ENCODE measurements at places on chromosomes 6 and 20.

- no peak for DNase-seq
Measured at GRCh38 chr6:159853754-159854153, 37.0 kb upstream of the MAS1 start.

DNA sequence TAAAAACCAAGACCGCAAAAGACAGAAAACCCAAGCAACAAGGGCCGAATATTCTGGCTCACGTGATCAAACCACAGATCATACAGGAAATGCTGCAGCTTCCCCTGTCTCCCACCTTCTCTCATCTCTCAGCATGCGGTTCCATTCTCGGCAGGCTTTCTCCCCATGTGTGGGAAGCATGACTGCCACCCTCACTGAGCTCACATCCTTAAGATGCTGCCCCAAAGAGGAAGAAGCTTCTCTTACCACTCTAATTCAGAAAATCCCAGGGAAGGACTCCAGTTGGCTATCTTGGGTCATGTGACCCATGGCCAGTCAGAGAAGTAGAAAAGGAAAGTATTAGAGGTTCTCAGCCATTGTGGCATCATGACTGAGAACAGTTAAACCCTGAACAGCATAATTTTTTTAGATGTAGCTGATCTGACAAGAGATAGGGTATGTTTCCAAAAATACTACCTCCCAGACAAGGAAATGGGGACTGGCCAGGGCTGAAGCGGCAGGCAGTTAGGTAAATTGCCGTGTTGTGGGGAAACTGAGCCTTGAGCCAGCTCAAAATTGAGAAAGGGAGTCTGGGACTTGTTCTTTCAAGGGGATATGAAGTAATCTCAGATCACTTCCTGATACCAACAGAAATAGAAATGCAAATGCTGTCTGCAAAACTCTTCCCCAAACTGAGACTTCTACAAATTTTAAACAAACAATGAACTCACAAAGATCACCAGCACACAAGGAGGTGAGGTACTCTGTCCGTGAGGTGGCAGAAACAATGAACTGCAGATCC is 37.1 kb upstream of the GRM4 start:
- no peak for DNase-seq

DNA sequence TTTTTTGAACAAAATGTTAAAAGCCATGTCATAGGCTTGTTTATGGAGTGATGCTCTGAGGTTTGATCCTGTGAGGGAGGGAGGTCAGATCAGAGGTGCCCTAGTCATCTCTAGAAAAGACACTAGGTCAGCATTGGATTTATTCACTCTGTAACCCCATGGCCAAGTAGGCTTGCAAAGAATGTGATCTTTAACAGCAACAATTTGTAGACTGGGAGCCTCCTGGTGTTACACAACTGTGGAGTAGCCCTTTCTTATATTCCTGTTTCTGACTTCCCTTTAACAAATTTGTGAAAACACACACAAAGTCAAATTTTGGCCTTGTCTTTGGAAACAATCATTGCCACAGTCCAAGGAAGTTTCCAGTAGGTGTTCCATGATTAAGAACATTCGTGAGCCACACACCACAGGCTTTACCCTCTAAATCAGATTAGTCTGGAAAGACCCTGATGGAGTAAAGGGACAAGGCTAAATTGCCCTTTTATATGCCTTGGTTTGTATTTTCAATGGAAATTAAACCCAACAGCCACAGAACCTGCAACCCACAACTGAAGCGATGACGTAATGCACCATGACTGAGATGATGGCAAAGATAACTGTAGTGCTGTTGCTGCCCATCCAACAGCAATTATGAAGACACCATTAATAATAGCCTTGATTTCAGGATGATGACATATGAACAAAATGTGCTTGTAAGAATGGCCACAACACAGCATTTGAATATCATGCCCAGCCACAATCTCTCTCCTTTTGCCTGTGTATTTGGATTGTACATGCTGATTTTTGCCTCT is 22.1 kb downstream of the SCP2D1 start:
- no peak for DNase-seq

GRCh38 chr20:573414-574296 is 30.1 kb upstream of the CSNK2A1 start:
- no peak for DNase-seq

DNA sequence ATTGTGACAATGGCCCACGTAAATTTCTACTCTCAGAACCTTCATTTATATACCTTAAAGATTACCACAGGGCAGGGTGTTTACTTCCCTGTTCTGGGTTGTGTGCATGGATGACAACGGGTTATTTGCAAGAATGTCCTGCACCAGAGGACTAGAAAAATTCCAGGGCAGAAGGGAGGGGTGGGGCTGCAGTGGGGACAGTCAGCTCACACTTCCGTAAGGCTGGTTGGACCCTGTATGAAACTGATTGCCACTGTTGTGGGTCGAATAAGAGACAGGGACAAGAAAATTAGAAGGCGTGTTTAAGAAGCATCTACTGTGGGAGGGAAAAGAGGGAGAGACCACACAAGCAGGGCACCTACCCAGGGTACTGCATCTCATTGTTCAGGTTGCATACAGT is 96.5 kb downstream of the SNAP25 start:
- no peak for DNase-seq

- no peak for DNase-seq
Measured at GRCh38 chr6:33936886-33937285, 133.1 kb upstream of the MLN start.

GRCh38 chr6:41713159-41713649 is 22.2 kb downstream of the TFEB start:
- DNase-seq = no peak

DNA sequence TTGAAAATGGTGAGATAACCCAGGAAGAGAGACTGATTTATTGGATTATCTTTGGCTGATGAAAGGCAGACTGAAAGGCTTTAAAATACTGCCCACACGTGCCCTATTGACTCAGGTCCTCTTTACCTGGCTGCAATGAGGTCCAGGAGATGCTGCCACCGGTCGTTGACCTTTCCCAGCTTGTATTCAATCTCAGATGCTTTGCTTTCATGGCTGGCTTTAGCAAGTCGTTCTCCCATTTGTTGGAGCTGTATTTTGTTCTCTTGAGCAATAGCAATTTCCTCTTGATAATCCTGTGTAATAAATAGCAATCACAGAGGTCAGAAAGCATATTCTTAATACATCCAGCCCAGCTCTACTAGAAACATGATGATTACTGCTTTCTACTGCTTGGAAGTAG is 368.8 kb downstream of the ESR1 start:
- DNase-seq = no peak

DNA sequence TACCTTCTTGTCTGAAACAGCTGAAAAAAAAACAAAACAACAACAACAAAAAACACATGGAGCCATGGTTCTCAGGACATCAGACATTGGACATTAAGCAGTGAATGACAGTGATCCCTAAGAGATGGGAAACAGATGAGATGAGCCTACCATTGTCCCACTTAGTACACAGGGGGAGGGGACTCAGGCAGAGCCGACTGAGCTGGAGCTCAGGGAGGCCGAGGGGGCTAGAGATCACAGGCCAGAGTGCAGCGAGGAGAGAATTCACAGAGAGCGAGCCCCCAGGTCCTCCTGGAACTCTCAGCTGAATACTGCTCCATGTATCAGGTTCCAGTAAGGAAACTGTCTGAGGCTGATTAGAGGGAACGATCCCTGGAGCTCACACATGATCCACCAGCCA is 134.6 kb downstream of the GRM4 start:
- DNase-seq = no peak

- no peak for DNase-seq
Measured at GRCh38 chr6:49416195-49416594, 46.9 kb downstream of the MMUT start.

DNA sequence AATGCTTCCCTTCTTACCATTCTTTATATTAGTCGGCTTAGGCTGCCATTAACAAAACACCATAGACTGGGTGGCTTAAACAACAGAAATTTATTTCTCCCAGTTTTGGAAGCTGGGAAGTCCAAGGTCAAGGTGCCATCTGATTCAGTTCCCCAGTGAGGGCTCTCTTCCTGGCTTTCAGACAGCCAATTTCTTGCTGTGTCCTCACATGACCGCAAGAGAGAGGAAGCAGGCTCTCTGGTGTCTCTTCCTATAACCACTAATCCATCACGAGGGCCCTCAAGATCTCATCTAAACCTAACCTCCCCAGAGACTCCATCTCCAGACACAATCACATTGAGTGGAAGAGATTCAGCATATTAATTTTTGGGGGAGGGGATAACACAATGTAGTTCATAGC is 193.0 kb upstream of the SGK1 start:
- no peak for DNase-seq

- DNase-seq = peak; percentile 57
Measured at GRCh38 chr6:130625825-130626527, 201.2 kb upstream of the SMLR1 start.

- DNase-seq = no peak
Measured at GRCh38 chr20:38883981-38884733, 42.1 kb upstream of the FAM83D start.

DNA sequence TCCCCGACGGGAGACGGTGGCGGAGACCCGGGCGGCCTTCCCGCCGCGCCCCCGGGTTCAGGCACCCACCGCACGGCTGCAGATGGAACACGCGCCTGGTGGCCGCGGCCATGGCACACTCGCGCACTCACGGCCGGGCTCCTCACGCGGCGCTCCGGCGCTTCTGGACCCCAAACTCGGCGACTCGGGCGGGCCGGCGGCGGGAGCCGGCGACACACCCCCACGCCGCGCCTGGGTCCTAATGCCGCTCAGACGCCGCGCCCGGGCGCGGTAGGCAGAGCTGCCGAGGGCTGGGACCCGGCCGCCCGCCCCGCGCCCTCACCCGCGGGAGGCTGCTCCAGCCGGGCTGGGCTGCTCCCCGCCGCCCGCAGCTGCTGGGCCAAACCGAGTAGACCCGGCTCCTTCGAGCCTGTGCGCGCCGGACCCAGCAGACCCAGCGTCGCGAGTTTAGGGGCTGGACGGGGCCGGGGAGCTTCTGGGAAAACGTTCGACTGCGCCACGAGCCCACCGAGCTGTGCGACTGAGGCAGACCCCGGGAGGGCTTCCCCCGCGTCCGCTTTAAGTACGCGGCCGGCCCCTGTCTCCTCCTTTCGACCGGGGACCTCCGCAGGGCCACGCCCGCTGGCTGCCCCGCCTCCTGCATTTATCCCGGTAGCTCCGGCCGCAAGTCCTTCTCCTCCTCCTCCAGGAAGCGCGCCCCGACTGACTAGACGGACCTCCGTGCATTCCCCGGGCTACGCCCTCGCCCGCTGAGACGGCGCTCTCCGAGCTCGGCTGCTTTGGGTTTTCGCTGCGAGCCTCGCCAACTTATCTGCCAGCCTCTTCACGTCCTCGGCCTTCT is at the start of gene SLC4A11:
TSS of gene SLC4A11 (minus strand) at position 165 of the 841 bp plus-strand sequence. CDS start at position 112, 53 bp downstream.
- DNase-seq = peak; percentile 56

- DNase-seq = peak; percentile 66
Measured at GRCh38 chr6:24205020-24205492, 79.0 kb downstream of the NRSN1 start.

DNA sequence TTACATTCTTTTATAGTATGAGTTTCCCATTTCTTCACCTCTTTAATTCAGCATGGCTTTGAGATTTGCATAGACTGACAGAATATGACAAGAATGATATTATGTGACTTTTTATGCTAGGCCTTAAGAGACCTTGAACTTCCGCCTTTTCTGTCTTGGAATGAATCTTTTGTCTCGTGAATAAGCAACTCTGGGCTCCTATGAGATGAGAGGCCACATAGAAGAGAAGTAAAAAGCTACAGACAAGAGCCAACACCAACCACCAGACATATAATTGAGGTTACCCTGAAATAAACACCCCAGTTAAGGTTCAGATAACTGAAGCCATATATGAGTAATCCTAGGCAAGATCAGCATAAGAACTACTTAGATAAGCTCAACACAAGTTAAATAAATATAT is 600.8 kb downstream of the MEI4 start:
- DNase-seq = no peak

DNA sequence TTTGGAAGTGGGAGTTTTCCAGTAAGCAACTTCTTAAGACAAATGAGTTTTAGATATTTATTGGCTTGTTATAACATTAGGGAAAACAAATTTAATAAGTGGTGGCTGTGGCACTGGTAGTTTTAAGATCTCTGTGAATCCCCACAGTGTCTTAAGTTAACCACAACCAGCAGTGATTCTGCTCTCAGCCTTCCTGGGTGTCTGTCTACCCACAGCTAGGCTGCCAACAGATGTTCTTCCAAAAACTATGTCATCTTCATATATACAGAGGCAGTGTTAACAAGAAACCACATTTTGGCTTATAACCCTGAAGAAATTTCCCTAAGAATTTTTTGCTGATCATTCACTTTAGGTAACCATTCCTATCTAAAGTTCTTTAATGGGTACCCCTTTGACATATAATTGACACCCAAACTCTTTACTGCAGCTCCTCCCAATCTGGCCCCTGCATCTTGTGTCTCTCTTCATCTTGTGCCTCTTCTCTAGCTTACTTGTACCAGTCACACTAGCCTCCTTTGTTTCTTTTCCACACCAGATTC is 52.7 kb downstream of the TOP1 start:
- DNase-seq = peak; percentile 90

GRCh38 chr20:50788045-50788991 is 6.5 kb upstream of the BCAS4 start:
- peak; percentile 87 for DNase-seq

DNA sequence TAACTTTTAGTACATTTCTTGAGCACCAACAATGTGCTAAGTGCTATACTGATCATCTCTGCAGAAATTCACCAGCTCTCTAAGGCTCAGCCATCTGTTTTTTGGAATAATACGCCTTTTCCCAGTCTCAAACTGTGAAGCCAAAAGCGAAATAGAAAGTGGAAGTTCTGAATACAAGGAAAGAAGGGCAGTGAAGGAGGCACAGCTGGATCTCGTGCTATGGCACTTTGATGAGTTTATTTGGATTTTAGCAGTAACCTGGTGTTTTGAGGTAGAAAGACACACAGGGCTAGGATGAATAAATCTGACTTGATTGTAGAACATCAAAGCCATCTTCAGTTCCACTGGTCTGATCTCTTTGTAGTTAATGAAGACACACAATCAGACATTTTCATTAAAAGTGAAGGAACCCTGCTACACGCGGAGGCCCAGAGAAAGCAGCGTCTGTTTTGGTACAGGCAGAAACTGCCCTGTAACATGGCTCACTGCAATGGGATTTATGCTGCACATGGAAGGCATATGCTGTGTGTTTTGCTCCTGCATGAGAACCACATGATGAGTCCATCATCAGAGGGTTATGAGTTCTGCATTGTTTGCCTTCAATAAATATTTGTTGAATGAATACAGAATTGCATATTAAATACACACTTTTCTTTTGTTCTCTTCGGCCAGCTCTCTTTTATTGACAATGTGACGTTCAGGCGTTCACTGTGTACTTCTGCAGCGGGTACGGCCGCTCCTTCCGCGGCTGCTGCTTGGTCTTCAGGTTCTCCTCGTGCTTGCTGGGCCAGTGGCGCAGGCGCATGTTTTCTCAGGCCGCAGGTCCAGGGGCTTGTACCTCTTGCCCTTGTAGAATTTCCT is 100.9 kb downstream of the PREP start:
- DNase-seq = no peak

- DNase-seq = no peak
Measured at GRCh38 chr6:3644739-3645012, 106.8 kb downstream of the PXDC1 start.

- DNase-seq = no peak
Measured at GRCh38 chr6:168367285-168367751, 47.7 kb upstream of the DACT2 start.
